ENCODE measurements at places on chromosomes 1 and 21.

DNA sequence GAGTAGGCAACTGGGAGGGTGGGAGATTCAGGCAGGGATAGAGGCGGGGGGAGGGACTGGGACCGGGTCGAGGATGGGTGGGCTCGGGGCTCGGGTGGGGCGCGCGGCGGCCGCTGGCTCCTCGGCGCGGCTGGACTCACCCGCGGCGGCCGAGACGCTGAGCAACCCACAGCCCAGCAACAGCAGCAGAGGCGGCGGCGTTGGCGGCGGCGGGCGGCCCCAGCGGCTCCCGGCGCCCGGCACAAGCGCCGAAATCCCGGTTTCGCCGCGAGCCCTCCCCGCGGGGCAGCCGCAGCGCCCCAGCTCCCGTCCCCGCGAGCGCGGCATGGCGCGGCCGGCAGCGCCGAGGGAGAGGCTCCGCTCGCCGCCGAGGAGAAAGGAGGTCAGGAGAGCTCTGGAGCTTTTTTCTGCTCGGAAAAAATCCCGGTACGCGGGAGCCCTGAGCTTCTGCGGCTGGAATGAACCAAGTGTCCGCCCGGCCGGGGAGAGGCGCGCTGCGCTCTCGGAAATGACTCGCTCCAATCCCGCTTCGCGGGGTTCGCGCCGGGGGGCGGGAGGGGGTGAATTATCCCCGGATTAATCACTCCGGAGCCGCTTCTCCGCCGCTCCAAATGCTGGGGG is at the start of gene CSMD2:
TSS of gene CSMD2 (minus strand) at position 460 of the 621 bp plus-strand sequence. CDS start at position 327, 133 bp downstream.
- DNase-seq: peak; percentile 78

- DNase-seq: no peak
Observed at GRCh38 chr1:93685918-93686317, 4.3 kb upstream of the BCAR3 start.

DNA sequence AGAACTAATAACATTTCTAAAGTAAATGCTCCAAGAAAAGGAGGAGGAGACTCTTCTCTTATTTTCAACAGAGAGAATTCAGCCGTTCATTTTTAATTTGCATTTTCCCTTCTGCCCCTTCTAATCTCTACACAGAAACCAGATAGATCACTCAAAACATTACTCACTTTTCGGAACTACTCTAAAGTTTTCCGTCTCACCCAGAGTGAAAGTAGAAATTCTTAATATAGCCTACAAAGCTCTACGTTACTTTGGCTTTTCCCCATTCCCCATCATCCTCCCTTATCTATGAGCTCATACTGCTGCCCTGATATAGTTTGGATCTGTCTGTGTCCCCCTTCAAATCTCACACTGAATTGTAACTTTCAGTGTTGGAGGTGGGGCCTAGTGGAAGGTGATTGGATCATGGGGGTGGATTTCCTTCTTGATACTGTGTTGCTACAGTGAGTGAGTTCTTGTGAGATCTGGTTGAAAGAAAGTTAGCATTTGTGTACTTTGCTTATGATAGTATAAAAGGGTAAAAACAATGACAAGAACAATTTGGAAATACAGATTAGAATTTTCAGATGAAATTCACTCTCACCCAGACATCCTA is 188.2 kb downstream of the AMY1C start:
- DNase-seq: no peak

DNA sequence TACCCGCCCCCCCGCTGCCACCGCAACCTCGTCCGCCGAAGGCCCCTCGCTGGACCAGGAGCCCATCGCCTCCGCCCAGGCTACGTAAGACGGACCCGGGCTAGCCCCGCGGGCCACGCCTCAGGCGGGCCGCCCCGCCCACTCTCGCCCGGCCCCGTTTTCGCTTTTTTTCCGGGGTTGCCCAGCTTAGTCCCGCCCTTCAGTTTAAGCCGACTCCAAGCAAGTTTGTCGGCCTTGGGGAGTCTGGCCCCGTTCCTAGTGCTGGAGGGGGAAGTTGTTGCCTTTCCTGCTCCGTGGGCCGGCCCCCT is 3.0 kb downstream of the RUSC1 start:
- DNase-seq: peak; percentile 92

- DNase-seq: no peak
Observed at GRCh38 chr1:6588893-6589520, 9.2 kb downstream of the ZBTB48 start.

GRCh38 chr1:102967786-102968185 is 140.5 kb downstream of the COL11A1 start:
- no peak for DNase-seq

- DNase-seq: no peak
Observed at GRCh38 chr1:18145851-18146618, 38.4 kb downstream of the IGSF21 start.

GRCh38 chr1:30785714-30786113 is 28.1 kb upstream of the LAPTM5 start:
- DNase-seq: no peak

GRCh38 chr1:36279789-36280296 is 26.3 kb upstream of the SH3D21 start:
- no peak for DNase-seq

DNA sequence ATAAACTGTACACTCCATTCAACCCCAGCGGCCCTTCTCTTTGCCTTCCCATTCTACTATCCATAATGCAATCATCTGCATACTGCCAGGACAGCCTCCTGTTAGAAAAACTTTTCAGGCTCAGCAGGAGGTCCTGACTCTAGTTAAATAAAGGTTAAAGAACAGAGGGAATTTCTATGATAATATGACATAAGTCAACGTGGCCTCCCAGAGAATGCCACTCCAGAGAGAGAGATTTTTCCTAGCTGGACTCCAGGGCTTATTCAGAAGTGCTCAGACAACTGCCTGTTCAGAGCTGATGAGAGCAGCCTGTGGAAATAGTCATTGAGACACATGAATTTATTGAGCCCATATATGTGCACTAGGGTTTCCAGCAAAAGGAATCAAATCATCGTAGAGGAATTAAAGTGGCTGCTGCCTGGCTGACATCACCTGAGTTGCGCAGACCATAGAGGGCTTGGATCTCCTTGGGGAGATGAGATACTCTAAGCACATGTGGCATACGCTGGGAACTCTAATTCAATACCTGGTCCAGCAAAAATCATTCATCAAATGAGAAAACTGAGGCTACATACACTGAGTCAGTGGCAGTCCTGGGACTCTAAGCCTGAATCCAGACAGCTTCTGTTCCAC is 736.2 kb downstream of the PTPRU start:
- no peak for DNase-seq

DNA sequence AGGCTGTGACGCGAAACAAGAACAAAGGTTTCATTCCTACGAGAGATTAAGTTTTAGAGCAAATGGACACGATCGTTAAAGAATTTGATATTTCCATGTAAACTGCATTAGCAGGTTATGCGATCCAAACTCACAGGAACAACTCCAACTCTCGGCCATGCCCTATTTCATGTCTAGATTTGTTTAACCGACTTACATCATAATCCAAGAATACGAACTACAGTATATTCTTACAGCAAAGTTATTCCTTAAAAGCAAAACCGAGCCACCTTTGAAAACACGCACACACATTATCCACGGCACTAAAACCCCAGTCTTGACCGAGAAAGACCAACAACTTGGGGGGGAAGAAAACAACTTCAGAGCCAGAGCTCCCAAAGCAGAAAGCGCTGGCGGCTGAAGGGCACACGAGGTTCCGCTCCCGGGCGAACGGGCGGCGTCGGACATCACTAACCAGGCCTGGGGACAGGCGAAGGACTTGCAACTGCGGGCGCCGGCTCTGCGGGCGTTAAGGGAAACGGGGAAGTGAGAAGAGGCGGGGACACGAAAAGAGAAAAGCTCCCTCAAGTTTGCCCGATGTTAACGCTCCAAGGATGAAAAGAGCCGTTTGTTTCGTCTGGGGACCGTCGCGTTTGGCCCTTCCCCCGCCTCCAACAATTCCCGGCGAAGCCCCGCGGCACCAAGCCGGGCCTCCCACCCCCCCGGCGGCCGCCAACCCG is 690 bp downstream of the B3GALNT2 start:
- peak; percentile 50 for DNase-seq

DNA sequence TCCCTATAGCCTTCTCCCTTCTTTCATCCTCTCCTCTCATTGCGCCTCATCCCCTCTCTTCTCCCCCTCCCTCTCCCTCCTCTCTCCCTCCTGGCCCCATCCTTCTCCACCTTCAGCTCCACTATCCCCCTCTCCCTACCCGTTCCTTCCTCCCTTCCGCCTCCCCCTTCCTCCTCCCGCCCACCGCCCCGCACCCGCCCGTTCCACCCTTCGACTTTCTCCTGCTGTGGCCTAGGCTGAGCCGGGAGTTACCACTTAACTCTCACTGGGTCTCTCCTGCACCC is 1.6 kb downstream of the NPR1 start:
- no peak for DNase-seq

DNA sequence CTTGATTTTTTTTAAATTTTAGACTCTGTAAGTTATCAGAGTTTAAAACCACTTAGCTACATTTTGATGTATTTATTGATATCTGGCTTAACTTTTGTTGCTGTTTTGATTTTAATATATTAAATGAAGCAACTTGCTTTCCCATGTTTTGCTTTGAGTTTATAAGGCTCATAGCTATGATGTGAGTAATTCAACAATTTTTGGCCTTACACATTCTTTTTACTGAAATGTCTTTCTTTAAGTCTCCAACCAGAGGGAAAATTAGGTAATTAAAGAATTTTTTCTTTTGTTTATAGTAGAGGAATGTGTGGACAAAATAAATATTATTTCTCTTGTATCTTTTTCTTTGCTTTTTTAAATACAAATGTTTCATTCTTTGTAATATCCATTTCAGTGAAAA is 258.3 kb upstream of the ADAMTS5 start:
- DNase-seq: no peak

DNA sequence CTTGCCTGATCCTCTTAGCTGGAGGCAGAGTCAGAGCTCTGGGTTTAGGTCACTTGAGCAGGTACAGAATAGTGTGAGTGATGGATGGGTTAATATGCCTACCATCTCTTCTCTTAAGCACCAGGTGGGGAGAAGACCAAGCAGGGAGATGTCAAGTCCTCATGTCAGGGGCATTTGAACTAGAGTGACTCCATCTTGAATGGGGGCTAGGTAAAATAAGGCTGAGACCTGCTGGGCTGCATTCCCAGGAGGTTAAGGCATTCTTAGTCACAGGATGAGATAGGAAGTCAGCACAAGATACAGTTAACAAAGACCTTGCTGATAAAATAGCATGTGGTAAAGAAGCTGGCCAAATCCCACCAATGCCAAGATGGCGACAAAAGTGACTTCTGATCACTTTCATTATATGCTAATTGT is 77.4 kb upstream of the BTG3 start:
- no peak for DNase-seq

- DNase-seq: no peak
Observed at GRCh38 chr21:45059121-45059520, 15.3 kb upstream of the ADARB1 start.

GRCh38 chr1:29990304-29990703 is 733.1 kb downstream of the MATN1 start:
- DNase-seq: no peak

GRCh38 chr1:6321205-6321604 is 60.3 kb upstream of the GPR153 start:
- no peak for DNase-seq

DNA sequence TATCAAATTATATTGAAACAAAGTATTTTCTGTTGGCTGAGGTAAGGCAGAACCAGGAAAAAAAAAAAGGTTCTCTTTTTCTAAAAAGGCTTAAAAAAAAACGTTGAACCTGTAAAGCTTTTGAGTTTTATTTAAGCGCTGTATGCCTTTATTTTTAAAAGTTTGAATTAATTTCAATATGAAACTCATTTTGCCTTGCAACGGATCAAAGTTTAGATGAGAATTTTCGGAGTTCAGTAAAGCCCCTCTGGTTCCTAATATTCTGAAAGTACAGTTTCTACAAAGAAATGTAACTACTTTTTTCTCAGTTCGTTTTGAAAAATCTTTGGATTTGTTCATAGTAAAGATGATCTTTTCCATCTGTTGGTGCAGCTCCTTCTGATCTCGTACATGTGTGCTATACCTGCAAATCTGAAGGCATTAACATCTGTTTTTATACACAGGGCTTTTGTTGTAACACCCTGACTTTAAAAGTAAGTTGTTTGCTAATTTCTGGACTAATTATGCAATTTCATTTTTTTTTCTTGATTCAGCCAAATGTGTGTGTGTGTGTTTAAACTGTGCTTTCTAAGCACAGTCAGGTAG is 1.7 kb downstream of the ZBTB18 start:
- DNase-seq: no peak

DNA sequence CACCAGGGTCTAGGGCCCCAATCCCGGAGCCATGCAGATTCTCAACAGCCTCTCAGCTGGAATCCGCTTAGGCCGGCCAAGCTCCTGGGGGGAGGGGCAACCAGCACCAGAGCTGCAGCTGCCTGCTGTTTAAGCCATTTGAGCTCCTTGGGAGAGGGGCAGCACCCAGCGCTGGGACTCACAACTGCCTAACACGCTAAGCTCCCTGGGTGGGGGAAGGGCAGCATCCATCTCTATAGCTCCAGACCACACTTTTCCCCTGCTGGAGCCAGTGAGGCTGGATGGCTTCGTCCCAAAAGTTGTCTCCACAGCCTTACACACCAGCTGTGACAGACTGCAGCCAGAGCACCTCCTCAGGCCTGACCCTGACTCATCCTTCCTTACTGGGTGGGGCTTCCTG is 6.9 kb upstream of the PTGFR start:
- peak; percentile 31 for DNase-seq

- DNase-seq: no peak
Observed at GRCh38 chr21:16873176-16873575, 639.7 kb upstream of the CXADR start.

- no peak for DNase-seq
Observed at GRCh38 chr1:24233684-24234600, 46.9 kb upstream of the IFNLR1 start.

DNA sequence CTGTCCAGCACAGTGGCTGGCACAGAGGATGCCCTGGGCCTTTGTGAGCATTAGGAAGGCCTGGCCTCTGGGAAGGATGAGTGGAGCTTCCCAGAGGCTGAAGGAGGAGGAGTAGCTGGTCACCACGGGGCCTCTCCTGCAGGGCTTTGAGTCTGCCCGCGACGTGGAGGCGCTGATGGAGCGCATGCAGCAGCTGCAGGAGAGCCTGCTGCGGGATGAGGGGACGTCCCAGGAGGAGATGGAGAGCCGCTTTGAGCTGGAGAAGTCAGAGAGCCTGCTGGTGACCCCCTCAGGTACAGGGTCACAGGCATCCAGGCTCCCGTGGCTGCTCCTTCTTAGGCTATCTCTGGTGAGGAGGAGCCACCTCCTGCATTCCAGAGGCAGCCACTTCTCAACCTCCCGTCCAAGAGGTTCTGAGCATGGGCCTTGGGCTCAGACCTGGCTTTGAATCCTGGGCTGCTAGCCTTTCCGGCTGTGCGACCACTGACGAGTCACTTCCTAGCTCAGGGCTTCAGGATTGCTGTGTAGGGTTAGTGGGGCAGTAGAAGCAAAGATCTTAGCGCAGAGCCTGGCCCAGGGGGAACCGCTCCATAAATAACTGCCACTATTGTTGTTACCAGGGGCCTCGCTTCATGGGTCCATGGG is 14.0 kb downstream of the SESN2 start:
- no peak for DNase-seq

- no peak for DNase-seq
Observed at GRCh38 chr1:114134518-114134917, 19.2 kb downstream of the SYT6 start.

Data from AG08396 (cell line).